ENCODE measurements at places on chromosomes 6 and 20.

- no peak for DNase-seq
Measured at GRCh38 chr6:151229401-151230276, 10.1 kb upstream of the AKAP12 start.

DNA sequence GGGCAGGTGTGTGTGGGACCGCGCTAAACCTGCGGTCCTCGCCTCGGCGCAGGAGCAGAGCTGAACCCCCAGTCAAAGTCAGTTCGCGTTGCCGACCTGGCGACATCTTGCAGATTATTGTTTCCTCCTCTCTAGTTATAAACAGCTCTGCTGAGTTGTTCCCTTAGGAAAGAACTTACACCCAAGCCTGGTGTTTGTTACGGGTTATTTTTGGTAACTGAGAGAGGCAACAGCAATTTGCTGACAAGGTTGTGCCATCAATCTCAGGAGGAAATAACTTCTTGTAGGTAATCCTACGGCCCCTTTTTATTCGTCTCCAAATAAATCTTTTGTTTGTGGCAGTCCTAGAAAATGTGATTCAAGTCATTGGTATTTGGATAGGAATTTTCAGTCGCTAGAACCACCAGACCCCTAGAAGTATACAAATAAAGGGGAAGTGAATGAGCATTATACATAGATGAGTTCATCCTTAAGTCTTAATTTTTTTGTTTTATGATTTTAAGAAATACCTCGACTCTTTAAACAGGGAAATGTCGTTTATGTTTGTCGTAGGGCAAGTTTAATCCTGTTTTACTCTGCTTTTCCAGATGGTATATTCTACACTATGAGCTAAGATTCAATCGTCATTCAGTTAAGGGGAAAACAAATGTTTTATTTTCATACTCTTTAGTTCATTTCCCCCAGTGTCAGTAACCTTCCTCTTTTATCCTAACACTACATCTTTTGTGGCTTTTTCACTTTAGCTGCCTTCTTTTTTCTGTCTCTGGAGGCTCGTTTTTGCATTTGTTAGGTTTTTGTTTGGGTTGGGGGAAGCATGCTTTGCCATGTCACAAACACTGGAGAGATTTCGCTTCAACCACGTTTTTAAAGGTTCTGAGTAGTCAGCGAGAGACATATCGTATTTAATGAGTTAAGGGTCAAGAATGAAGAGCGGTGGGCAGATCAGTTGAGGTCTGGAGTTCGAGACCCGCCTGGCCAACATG lies 1.2 kb downstream of the PM20D2 start:
- peak; percentile 74 for DNase-seq

- DNase-seq: peak; percentile 9
Measured at GRCh38 chr20:33933469-33933909, 60.2 kb upstream of the RALY start.

DNA sequence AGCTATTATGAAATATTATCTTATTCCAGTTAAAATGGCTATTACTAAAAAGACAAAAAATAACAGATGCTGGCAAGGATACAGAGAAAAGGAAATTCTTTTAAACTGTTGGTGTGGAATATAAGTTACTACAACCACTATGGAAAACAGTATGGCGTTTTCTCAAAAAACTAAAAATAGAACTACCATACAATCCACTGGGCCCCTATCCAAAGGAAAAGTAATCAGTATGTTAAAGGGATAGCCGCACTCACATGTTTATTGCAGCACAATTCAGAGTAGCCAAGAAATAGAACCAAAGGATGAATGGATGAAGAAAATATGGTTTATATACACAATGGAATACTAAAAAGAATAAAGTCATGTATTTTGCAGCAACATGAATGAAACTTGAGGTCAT lies 303.8 kb upstream of the ECI2 start:
- DNase-seq: no peak

DNA sequence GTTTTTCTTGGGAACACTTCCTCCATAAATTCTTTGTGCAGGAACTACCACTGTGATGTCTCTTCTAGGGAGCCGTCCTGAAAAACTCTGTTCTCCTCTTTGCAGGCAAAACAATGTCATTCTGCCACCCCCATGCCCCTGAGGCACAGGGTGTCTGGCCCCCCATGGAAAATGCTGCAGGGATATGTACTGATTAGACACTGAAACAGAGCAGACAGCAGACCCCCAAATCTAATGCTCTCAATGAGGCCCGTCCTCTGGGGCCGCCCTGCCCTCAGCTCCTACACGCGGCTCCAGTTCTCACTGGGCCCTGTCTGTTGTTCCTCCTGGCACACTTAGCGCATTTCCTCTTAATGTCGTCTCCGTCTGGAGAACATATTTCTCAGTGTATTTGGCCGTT lies 97.5 kb downstream of the LAMP5 start:
- no peak for DNase-seq

- DNase-seq: no peak
Measured at GRCh38 chr6:39426073-39426456, 103.6 kb upstream of the KCNK16 start.

DNA sequence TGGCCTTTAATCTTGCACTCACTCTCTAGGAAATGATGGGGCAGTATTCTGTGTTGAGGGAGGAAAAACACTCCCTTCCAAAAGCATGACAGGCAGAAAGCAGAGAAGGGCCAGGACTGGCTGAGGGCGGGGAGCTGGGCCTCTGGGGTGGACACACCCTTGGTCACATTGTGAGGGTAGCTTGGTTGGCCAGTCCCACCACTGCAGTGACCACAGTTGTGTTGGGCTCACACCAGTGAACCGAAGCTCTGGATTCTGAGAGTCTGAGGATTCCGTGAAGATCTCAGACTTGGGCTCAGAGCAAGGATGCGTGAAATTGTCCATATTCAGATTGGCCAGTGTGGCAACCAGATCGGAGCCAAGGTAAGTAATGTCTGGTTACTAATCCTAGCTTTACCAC lies at the start of gene TUBB1:
TUBB1 (plus strand) TSS at position 213 of the 400 bp plus-strand sequence; CDS start at position 307, 94 bp downstream.
- no peak for DNase-seq

DNA sequence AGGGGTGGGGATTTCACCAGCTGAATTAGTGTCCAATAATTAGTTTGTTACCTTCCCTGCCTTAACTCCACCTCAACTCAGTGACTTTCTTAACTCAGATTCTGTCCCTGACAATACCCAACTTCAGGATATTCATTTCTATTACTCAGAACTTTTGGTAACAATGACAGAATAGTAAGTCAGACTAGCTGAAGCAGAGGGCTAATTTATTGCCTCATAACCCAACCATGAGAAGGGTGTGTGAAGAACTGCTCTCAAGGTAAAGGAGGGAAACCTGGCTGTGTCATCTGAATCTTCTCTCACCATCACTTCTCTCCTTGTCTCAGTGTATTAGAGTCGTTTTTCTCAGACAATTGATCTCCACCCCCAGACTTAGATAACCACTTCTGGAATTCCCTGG lies 1.2 kb upstream of the PI3 start:
- no peak for DNase-seq

GRCh38 chr6:136228814-136229213 lies 21.3 kb downstream of the MTFR2 start:
- no peak for DNase-seq
